ENCODE measurements at places on chromosomes 12 and 14.

GRCh38 chr14:68441542-68441941 is 351.3 kb downstream of the ZFP36L1 start:
- DNase-seq = no peak

GRCh38 chr12:110079477-110080400 is 31.4 kb upstream of the C12orf76 start:
- no peak for DNase-seq

- no peak for DNase-seq
Measured at GRCh38 chr14:70665448-70666360, 24.0 kb downstream of the TTC9 start.

DNA sequence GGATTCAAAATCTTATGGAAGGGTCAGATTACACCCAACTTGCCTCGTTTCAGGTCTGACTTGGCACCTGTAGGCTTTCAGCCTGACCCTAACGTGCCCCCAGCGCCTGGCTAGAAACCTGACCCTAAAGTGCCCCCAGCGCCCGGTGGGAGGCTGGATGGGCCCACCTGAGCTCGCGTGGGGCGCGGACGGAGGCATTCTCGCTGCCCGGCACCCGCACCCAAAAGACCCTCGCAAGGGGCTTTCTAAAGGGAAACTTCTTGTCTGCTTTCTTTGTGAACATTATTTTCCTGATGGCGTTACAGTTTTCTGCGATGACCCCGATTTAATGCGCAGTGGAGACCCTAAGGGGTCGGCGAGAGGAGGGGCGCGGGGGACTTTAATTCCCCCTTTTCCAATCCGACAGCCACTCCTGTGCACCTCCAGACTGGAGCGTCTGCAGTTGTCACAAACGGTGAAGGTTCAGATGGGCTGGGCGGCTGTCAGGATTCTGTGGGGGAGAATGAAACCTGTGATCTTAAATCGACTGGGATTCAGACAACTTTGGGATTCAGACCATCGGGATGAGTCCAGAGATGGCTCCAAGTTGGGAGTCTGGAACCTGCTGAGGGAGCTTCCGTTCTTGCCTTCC is 751 bp upstream of the HRK start:
- DNase-seq = no peak

GRCh38 chr12:23008623-23009022 is 383.7 kb downstream of the ETNK1 start:
- DNase-seq = no peak

DNA sequence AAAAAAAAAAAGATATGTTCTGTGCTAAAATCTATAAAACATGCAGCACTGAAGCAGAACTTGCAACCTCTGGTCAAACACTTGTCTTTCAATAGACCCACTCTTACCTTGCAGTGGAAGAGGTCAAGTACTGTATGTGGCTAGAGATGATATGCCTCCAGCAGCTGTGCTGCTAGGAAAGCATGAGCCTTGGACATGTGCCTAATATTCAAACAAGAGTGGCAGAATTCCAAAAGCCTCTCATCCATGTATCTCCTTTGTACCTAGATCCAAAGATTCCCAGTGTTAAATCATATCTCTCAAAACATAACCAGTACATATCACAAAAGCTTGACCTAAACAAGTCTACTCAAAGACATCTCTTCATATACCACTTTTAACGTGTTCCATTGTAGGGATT is 105.0 kb upstream of the CPNE8 start:
- DNase-seq = no peak

DNA sequence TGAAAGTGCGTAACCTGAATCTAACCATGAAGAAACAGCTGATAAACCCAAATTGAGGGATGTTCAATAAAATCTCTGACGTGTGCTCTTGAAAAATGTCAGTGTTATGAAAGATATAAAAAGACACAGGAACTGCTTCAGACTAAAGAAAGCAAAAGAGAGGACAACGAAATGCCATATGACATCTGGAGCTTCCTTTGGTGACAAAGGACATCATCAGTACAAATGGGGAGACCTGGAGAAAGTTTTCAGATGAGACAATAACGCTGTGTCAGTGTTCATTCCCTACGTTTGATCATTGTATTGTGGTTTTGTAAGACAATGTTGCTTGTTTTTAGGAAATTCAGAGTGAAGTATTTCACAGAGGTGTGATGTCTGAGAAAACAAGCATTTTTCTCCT is 125.9 kb upstream of the MAP1LC3B2 start:
- DNase-seq = no peak

- no peak for DNase-seq
Measured at GRCh38 chr12:51863933-51864832, 15.7 kb upstream of the FIGNL2 start.

GRCh38 chr12:75666939-75667334 is 155.5 kb upstream of the KRR1 start:
- DNase-seq = no peak

- DNase-seq = no peak
Measured at GRCh38 chr14:102671410-102671809, 79.0 kb downstream of the RCOR1 start.

DNA sequence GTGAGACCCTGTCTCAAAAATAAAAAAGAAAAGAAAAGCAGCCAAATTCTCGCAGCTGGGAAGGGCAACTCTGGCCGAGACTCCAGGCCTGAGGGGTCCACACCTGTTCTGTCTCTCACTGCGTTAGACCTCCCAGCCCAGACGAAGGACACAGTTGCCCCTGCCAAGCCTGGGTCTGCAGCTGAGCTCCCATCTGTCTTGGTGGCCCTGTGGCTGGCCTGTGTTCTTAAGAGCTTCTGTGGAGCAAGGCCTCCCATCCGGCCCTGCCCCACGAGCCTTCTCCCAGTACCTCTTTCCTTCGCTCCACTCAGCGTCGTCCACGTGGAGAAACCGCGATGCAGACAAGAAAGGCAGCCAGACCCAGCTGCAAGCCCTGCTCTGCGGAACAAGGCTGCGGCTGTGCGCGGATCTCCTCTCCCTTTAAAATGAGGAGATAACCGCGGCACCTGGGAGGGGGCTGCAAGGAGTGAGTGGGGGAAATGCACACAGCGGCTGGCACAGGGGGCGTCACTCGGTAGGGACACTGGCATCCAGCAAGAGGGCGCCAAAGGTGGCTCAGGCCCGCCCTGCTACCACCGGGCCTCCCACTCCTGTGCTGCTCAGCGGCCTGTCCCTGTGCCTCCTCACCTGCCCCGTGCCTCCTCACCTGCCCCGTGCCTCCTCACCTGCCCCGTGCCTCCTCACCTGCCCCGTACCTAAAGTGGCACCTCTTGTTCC is 42.4 kb downstream of the LRRC74A start:
- DNase-seq = no peak

DNA sequence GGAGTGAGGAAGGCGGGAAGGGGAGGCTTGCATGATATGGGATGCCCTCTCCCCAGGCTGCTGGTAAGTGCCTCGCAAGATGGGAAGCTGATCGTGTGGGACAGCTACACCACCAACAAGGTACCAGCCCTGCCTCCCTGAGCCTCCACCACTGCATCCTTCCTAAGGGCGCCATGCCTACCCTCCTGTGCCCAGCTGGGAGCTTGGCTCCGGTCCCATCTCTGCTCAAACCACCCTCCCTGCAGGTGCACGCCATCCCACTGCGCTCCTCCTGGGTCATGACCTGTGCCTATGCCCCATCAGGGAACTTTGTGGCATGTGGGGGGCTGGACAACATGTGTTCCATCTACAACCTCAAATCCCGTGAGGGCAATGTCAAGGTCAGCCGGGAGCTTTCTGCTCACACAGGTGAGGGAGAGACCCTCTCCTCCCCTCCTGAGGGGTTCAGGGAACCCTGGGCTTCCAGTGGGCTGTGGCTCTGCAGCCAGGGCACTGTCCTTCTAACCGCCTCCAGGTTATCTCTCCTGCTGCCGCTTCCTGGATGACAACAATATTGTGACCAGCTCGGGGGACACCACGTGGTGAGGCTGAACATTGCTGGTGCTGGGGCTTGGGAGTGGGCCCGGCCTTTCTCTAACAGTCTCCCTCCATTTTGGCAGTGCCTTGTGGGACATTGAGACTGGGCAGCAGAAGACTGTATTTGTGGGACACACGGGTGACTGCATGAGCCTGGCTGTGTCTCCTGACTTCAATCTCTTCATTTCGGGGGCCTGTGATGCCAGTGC is 2.6 kb downstream of the GNB3 start:
- no peak for DNase-seq

GRCh38 chr14:65476942-65477318 is 64.4 kb downstream of the FUT8 start:
- no peak for DNase-seq

- no peak for DNase-seq
Measured at GRCh38 chr12:58313091-58313855, 371.9 kb downstream of the ATP23 start.

DNA sequence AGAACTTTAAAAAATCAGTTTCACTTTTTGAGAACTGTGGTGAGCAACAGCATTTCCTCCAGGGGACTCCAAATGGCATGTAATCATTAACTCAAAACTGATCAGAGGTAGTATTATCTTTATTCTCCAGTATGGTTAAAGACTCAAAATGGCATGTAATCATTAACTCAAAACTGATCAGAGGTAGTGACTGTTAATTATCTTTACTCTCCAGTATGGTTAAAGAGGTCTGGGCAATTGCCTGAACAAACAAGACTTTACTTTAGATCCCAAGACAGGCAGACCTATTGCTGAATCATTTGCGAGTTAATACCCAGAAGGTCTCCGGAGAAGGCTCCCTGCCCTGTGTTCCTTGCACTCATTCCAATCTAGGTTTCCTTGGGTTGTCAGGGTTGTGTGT is 6.6 kb upstream of the ACADS start:
- DNase-seq = no peak

- DNase-seq = no peak
Measured at GRCh38 chr14:89379891-89380820, 36.9 kb downstream of the FOXN3 start.

- no peak for DNase-seq
Measured at GRCh38 chr12:27343255-27344000, 10.8 kb downstream of the BMAL2 start.

- DNase-seq = no peak
Measured at GRCh38 chr12:104704224-104704779, 247.6 kb downstream of the CHST11 start.

- no peak for DNase-seq
Measured at GRCh38 chr12:111309584-111309983, 59.3 kb downstream of the PHETA1 start.

Data from cortex of kidney (tissue), 1 donor.